ENCODE measurements at places on chromosomes 6 and 20.

DNA sequence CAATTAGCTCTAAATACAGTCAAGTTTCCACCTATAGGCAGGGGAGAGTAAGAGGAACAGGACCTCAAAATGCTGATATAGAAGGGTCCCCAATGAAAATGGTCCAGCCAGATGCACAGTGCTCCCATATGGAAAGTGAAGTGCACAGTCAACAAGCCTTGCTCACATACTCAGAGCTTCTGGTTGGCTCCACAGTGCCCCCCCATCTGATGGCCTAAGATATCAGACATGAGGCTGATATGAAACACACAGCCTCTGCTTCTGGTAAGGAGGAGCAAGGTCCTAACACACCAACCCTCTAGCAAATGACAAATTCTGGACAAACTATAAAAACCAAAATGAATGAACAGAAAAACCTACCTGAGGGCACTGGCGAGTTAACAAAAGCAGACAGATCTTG, 111.4 kb upstream of the EMILIN3 start:
- DNase-seq: no peak

DNA sequence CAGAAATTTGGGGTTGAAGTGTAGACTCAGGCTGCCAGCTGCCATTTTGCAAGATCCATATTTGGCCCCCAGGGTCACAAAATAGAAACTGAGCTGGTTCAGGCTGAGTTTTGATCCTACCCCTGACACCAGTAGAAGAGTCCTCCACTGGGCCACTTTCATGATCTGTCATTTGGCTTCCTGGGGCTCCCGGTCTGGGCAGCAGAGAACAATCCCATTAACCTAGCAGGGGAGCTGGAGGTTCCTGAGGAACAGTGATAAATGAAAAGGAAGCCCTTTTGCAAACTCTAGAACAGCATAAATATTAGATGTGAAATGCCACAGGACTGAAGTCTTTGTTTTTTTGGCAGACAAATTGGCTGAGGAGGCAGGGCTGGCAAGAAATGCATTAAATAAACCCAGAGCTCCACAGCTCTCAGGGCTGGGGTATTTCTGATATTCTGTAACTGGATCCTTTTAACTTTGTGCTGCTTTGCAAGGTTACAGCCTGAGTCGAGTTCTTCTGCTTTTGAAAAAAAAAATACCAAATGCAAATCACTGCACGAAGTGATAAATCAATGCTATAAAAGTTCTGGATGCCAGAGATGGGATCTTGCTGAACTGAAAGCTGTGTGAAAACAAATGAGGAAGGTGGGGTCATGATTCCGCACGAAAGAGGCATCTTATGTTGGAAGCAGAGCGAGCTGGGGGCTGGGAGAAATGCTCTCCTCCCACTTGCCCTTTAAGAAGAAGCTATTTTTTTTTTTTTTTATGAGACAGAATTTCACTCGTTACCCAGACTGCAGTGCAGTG, 64.4 kb downstream of the SULF2 start:
- DNase-seq: no peak

DNA sequence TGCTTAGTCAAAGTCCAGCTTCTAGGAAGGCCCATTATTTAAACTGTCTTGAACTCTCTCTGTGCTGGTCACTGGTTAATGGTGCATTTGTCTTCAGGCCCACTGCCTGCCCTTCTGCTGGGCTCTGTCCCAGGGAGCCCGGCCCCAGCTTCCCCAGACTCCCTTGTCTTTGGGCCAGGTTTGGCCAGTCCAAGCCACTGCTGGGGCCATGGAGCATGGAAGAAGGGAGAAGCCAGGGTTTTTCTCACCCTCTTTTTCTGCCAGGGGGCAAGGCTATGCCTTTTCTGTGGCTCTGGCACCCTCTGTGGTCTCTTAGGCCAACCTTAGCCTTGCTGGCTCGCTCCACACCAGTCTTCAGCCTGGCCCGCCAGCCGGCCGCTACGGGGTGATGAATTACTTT, 390.0 kb upstream of the SULF2 start:
- no peak for DNase-seq

DNA sequence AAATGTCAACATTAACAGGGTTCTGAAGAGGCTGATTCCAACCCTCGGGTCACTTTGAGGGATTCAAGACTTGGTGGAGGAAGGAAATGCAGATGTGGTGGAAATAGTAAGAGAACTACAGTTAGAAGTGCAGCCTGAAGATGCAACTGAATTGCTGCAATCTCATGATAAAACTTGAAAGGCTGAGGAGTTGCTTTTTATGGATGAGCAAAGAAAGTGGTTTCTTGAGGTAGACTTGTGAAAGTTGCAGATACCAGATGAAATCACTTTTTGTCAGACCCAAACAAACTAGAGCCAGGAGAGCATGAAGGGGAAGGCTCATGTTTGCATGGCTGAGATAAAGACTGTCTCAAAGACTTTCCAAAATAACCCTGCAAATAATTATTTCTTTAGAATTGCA, 16.2 kb downstream of the ANKRD6 start:
- no peak for DNase-seq
